ENCODE measurements at places on chromosomes 12 and 14.

GRCh38 chr12:62260733-62261683, 804 bp downstream of the USP15 start:
- DNase-seq: peak; percentile 57

GRCh38 chr12:108921946-108922345, 42.1 kb downstream of the DAO start:
- no peak for DNase-seq

- no peak for DNase-seq
Observed at GRCh38 chr12:57112492-57113294, 1.5 kb upstream of the STAT6 start.

DNA sequence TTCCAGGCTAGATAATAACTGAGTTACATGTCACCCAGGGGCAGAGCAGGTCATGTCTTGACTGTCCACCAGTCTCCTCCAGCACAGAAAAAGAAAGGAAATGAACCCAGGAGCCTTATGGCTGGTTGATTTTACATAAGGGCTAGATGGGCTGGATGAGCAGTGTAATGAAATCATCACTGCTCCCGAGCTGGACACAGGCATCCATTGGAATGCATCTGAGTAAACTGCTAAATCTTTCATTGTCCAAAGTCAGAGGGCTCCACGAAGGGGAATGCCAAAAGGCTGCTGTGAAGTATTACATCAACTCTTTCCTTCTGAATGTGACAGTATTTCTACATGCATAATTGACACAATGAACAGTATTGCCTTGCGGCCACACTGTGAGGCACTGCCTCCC, 30.1 kb upstream of the TSPAN11 start:
- DNase-seq: no peak

DNA sequence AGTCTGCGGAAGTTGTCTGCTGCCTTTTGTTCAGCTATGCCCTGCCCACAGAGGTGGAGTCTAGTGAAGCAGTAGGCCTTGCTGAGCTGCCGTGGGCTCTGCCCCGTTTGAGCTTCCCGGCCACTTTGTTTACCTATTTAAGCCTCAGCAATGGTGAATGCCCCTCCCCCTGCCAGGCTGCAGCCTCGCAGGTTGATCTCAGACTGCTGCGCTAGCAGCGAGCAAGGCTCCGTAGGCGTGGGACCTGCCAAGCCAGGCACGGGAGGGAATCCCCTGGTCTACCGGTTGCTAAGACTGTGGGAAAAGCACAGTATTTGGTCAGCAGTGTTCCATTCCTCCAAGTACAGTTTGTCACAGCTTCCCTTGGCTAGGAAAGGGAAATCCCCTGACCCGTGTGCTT, 143.6 kb downstream of the DYRK2 start:
- DNase-seq: no peak

DNA sequence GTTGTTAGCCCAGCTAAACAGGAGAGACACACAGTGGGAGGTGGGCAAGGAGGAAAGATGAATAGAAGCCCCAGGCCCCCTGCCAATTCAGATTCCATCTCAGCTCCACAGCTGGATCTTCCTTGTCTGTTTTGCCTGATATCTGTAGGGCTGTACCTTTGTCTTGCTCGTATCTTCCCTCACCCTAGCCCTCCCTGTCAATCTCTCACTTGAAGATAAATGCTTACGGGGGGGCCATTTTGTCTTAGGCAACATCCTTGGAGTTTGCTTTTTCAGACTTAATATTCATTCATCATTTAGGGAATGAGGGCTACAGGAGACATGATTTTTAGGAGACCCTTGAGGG, 2.4 kb downstream of the KIF5A start:
- DNase-seq: no peak

DNA sequence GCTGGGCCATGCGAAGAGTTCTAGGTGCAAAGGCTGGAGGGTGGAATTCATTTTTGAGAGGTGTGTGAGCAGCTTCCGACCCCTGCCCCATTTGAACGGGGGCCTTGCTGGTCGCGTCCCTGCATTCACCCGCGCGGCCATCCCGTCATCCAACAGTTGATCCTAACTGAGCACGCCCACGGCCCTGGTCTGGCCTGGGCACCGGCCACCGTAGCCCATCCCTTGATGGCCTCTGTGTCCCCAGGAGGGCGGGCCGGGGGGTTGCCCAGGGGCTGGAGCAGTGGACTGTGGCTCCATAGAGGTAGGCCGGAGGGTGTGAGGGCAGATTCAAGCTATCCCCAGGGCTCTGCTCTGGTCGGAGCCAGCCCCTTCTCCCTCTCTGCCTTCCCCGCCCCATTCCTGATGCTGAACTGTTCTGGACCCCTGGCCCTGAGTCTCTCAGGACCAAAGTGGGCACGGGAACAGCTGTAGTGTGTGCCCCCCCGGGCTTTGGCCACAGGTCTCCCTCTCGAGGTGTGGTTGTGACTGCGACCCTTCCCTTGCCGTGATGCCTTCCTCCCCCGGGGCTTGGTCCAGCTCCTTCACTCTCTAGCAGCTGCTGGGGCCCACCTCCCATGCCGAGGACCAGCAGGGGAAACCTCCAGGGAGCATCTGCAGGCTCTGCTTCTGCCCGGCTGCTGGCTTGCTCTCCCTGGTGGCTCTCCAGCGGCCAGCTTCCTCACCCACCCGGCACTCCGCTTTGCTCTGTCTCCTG, 9.1 kb downstream of the MEG3 start:
- no peak for DNase-seq

GRCh38 chr12:16349131-16349460, 1.7 kb downstream of the MGST1 start:
- no peak for DNase-seq

DNA sequence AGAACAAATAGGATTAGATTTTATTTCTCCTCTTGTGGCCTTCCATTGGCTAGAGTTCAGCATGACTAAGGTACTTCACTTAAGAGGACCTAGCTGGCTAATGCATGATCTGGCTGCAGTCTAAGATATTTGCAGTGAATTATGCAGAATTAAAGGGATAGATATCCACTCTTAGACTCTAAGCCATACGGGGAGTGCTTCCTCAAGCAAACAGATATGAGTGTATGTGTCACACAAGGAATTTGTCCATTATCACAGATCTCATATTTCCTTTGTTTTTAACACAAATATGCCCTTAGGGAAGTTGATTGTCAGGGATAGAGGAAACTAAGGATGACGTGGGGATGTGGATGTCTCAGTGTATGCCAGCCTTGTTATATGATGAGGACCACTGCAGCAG, 88.1 kb upstream of the DHRS4 start:
- no peak for DNase-seq

- DNase-seq: no peak
Observed at GRCh38 chr14:49947506-49947905, 54.6 kb downstream of the ARF6 start.

GRCh38 chr12:71216725-71217579, 59.2 kb upstream of the TSPAN8 start:
- DNase-seq: no peak

- no peak for DNase-seq
Observed at GRCh38 chr14:104445086-104445485, 134.5 kb upstream of the C14orf180 start.

- DNase-seq: peak; percentile 23
Observed at GRCh38 chr12:108622421-108622820, 11.3 kb downstream of the SELPLG start.

DNA sequence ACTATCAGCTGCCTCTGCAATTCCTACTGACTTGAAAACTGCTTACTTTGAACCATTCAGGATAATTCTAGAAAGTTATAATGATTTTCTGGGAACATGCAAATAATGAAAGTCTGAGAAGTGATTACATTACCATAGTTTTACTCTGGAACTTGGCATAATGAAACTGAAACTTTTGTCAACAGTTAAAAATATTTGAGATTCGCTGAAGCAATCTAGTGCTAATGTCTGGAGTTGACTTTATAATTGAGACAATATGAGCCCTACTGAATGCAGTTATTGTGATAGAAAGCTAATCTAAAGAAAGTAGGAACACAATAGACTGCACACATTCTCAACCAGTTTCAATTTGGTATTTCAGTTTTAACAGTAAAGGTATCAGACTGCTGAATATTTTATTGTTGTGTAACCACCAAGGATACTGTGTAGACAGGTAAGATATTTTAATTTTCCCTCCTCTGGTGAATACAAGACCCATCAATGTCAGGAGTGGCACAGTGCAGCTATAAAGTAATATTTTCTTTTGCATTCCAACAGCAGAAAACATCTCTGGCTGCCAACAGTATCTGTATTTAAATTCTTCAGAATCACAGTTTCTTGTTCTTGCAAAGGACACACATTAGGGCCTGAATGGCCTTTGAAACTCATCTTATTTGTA, 483.5 kb downstream of the ATP23 start:
- no peak for DNase-seq

DNA sequence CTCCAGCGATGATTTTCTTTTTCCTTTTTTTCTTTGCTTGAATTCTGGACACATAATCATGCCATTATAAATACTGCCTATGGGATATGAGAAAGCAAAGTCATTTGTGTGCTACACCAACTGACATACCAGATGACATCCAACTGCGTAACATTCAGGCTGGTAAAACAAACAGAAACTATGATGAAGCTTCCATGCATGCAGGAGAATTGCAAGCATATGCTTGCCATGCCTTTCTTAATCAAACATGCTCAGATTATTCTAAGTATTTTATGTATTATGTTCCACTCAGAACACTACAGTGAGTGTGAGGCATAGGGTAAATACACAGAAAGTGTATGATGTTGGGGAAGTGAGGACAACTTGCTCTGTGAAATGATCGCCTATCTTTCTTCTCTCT, 97.4 kb downstream of the C12orf50 start:
- DNase-seq: no peak

DNA sequence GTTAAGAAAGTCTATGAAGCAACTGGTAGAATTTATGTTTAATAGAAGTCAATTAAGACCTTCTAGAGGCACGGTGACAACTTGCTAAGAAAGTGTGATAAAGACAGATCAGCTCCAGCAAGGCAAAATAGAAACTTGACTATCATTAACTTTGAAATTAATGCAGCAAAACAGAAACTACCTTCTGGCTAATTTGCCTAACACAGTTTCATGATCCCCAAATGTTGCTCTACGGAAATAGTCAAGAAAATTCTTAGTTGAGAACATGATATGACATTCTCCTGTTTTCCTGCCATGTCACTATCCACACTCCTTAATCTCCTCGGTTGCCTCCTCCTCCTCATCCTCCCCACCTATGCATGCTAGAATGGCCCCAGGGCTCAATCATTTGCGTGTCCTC, 4.2 kb downstream of the DENND5B start:
- no peak for DNase-seq

DNA sequence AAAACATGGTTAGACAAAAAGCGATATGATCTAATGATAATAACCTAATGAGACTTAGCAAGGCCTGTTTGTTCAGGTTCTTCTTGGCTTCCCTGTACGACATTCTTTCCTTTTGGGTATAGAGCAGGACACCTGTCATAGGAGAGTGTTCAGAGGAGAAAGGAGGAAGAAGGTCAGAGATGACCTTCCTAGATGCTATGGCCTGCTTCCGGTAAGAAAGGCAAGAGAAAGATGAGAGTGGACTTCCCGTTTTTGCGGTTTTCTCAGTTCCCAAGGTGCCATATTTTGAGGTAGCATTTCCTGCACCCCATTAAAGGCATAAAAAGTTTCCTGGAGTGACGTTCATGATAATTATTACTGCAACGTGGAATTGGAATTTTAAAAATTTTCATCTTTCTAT, 8.7 kb downstream of the CLEC4E start:
- no peak for DNase-seq

- DNase-seq: no peak
Observed at GRCh38 chr12:117674313-117674712, 294.5 kb downstream of the KSR2 start.

DNA sequence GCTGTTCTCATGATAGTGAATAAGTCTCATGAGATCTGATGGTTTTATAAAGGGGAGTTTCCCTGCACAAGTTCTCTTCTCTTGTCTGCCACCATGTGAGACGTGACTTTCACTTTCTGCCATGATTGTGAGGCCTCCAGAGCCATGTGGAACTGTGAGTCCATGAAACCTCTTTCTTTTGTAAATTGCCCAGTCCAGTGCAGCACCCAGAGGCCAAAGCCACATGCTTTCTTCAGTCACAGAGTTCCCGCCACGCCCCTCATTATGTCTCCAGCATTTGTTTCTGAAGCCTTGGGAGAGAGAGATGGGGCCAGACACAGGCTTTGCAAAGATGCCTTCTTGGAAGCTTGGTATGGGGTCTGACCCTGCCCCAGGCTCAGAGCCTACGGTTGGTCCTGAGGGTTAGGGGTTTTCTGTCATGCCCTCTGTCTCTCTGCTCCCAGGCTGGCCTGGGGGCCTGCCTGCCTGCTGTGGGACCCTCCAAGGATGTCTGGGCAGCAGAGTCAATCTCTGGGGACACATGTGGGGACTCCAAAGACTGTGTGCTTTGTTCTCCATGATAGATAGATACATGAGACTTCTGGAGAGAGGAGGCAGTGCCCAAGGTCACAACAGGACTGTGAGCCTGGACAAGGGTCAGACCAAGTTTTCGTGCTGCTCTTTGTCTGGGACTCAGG, 114.1 kb upstream of the PRMT8 start:
- no peak for DNase-seq

- DNase-seq: no peak
Observed at GRCh38 chr12:43551279-43551970, 578 bp downstream of the ADAMTS20 start.

GRCh38 chr14:103460415-103460814, 62.2 kb downstream of the CKB start:
- no peak for DNase-seq

- DNase-seq: no peak
Observed at GRCh38 chr12:3972576-3972975, 99.4 kb upstream of the PARP11 start.

DNA sequence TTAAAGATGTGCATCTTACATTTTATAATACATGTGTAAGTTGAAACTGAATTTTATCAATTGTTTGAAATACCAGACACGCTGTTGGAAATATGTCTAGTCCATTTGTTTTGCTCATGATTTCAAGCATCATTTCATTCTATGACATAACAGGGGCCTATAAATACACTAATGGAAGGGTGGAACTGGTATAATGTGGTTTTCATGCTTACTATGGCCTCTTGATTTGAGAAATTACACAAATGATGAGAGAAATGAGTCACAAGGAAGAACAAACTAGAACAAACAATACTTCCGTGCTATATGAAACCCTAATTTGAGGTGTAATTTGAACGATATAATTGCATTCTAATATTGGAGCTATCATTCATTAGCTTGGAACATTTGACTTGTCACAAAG, 663.4 kb downstream of the SLC16A7 start:
- DNase-seq: no peak

DNA sequence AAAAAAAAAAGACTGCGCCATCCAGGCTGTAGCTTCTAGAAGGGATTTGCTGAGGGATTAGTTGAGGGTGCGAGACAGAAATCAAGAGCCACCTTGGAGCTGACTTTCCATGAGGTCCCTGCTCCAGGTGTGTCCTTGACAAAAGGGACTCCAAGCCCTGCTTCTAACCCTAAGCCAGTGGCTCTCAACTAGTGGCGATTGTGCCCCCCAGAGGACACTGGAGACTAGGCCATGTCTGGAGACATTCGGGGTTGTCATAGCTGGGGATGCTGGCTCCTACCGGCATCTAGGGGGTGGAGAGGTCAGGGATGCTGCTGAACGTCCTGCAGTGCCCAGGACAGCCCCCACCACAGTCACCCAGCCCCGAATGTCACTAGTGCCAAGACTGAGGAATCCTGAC, 40.6 kb downstream of the SPRING1 start:
- no peak for DNase-seq

GRCh38 chr14:94612580-94613554, 676 bp downstream of the SERPINA3 start:
- DNase-seq: no peak

- no peak for DNase-seq
Observed at GRCh38 chr14:76699939-76700590, 61.2 kb upstream of the VASH1 start.
